ENCODE measurements at places on chromosomes 5 and 9.

- no peak for DNase-seq
Measured at GRCh38 chr9:5735072-5735471, 97.8 kb downstream of the ERMP1 start.

GRCh38 chr5:140248414-140248813 is 54.5 kb downstream of the PFDN1 start:
- DNase-seq, result no peak

- DNase-seq, result no peak
Measured at GRCh38 chr9:137320555-137321384, 18.7 kb upstream of the NRARP start.

DNA sequence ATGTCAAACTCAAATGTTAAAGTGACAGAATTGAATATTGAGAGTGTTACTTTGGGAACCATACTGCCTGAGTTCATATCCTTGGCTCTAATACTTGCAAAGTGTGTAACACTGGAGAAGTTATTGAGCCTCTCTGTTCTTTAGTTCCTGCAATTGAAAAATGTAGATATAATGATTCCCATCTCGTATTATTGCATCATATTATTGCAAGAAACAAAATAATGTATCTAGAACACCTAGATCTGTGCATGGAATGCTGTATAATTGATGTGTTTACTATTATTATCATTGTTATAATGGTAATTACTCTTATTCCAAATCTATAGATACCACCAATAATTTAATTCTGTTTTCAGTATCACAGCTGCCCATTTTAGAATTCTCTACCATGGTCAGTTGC is 310.3 kb downstream of the GABRG2 start:
- DNase-seq, result no peak

DNA sequence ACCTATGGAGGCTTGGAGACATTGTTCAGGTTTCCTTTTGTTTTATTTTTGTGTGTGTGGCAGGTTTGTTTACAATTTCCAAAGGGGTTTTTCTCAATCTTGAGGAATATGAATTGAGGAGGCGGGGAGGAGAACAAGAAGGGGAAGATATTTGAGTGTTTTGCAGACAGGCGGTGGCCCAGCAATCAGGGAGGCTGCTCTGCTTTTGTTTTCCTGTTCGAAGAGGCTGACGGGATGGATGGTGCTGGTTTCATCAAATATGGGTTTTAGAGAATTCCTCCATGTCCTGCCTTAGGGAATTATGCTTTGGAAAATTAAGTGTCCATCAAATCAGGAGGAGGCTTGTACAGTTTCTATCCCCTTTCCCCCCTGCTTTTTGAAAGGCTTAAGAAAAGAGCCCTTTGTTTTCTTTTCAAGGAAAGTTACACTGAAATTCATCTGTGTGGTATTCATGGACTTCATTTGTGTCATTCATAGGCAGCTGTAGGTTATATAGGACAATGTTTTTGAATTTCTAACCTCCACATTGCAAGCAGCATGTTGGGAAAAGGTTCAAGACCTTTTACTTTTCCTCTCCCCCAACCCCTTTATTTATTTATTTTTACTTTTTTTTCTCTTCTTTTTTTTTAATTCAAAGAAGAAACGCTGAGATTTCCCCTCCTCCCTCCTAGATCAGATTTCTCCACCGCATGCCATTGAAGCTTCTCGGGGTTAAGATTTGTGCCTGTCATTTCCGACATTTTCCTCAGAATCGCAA is 107.4 kb downstream of the ZNF462 start:
- no peak for DNase-seq

GRCh38 chr9:116198344-116198743 is 44.8 kb downstream of the PAPPA start:
- DNase-seq, result no peak

DNA sequence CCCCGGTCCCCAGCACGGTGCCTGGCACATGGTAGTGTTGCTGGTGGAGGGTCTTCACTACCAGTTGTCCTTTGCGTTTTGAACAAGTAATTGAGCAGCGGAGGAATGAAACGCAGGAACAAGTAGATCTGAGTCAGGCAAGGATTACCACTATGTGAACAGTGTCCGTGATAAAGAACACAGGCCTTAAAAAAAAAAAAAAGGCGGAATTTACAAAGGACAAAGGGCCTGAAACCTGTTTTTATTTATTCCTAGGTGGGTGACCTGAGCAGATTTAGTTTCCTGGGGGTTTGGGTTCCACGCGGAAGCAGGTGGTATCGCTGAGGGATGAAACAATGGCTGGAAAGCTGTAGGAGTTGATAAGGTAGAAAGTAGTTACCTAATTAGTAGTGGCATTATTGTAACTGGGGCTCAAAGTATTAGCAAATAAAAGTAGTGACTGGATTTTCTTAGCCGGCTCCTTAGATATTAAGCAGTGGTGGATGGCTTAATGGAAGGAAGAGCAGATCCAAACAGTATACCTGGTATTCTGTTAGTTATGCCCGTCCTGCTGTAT is 1.1 kb downstream of the RUSC2 start:
- no peak for DNase-seq

GRCh38 chr9:79001012-79001411 is 570.8 kb upstream of the TLE4 start:
- no peak for DNase-seq

DNA sequence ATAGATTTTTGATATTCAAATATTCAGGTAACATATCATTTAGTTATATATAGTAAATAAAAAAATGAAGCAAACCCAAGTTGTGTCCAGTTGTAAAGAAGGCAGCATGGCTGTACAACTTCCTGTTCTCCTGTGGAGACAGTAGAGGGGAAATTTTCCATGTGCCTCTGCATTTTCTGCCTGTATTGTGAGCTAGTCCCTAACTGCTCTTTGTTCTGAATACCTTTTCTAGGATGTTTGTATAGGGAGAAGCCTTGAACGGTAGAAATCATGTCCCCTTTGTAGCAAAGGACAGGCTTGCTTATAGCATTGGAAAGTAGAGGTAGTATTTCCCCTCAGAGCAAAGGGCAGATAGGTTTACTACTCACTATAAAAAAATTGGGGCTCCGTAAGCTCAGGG is 13.3 kb upstream of the RPS23 start:
- no peak for DNase-seq

DNA sequence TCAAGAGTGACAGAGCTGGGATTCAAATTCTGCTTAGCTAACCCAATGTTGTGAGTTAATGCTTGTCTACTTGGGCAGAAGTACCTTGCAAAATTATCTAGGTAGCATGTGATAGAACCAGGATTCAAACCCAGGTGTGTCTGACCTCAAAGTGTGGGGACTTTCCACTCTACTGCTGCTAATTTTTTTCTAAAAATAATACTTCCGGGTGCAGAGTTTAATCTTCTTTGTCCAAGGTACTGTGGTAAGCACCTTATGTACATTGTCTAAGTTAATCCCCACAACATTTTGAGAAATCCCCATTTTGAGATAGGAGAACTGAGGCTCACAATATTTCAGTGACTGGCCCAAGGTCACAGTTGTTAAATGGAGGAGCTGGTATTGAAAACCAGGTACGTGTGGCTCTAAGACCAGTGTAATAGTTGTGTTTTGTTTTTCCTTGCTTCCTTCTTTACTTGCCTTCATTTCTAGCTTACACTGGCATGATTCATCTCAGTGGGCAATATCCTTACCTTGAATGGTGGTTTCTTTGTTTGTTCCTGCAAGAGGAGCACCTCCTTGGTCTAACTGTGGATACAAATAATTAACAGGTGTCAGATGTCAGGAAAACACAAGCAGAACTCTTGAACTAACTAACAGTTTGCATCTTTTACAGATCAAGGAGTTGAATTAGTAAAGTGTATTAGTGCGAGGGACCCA is 7.5 kb downstream of the ALDOB start:
- DNase-seq, result no peak

GRCh38 chr5:103668281-103668680 is 105.7 kb upstream of the NUDT12 start:
- DNase-seq, result no peak

DNA sequence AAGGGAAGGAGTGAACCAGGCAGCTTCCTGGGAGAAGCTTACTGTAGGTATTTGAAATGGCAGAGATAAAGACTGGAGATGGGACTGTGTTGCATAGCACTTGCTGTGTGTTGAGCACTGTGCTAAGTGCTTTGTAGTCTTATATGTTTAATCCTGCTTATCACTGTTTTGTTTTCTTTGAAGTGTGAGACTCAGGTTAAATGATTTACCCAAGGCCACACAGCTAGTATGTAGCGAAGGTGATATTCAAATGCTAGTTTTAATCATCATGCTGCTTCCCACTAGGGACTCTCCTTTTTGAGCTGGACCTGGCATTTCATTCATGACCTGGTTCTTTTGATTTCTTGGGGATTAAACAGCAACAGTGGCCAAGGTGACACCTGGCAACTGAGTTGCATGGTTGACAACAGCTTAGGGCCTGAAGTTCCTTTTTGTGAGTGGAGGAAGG is 35.3 kb upstream of the SPRY4 start:
- DNase-seq, result no peak

DNA sequence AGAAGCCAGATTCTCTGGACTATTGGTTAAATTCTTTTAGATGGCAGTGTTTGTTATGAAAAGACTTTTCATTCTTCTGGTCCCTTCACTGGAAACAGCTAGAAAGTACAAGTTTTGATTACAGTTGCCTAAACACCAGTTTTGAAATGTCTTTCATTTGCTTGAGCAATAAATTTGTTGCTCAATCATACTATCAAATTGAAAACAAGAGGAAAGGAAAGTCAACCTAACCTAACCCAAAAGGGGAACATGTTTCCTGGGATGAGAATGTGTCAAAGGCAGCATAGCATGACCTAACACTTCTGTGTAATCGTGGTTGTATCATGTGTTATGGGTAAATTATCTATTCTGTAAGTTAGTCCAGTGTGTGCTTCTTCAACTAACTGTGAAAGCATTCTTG is 213.2 kb downstream of the TMC1 start:
- DNase-seq, result no peak

GRCh38 chr9:124820698-124821623 is 32.3 kb upstream of the WDR38 start:
- DNase-seq, result no peak

DNA sequence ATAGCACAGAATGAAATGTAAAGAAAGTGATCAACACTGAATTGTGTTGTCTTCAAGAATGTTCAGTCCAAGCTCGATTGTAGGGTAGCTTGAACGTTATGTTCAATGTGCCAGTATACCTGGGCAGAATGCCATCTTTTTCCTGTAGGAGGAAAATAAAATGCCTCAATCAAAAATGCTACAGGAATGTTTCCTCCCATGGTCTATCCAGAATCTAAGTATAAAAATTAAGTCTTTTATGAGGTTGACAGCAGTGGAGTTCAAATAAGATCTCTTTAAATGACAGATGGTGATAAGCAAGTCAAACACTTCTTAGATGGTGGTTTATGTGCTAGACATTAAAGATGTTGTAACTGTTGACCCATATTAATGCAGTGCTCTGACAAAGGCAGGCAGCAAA is 488.6 kb downstream of the CSNK1G3 start:
- DNase-seq, result no peak

DNA sequence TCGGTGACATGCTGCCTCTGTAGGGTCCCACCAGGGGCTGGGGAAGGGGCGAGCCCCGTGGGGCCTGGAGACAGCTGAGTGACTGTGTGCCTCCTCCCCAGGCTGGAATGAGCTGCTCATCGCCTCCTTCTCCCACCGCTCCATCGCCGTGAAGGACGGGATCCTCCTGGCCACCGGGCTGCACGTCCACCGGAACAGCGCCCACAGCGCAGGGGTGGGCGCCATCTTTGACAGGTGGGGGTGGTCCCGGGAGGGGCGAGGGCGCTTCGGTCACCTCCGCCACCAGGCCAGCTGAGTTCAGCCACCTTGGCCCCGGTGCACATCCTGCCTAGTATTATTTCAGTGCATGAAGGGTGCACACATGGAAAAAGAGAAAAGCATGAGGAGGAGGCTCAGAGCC is 102.8 kb downstream of the RXRA start:
- no peak for DNase-seq

- no peak for DNase-seq
Measured at GRCh38 chr5:179803651-179804554, 2.8 kb downstream of the MGAT4B start.

- no peak for DNase-seq
Measured at GRCh38 chr9:106883030-106883429, 20.1 kb downstream of the ZNF462 start.

DNA sequence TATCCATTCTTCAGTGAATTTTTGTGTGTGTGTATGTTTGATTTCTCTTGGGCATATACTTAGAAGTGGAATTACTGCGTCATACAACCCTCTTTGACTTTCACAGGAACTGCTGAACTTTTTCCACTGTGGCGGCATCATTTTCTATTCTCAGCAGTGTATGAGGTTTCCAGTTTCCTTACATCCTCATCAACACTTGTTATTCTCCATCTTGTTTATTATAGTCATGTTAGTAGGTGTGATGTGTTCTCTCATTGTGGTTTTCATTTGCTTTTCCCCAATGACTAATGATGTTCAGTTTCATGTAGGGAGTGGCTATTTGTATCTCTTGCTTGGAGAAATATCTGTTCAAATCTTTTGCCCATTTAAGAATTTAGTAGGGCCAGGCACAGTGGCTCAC is 2.6 kb downstream of the ZNF79 start:
- no peak for DNase-seq

DNA sequence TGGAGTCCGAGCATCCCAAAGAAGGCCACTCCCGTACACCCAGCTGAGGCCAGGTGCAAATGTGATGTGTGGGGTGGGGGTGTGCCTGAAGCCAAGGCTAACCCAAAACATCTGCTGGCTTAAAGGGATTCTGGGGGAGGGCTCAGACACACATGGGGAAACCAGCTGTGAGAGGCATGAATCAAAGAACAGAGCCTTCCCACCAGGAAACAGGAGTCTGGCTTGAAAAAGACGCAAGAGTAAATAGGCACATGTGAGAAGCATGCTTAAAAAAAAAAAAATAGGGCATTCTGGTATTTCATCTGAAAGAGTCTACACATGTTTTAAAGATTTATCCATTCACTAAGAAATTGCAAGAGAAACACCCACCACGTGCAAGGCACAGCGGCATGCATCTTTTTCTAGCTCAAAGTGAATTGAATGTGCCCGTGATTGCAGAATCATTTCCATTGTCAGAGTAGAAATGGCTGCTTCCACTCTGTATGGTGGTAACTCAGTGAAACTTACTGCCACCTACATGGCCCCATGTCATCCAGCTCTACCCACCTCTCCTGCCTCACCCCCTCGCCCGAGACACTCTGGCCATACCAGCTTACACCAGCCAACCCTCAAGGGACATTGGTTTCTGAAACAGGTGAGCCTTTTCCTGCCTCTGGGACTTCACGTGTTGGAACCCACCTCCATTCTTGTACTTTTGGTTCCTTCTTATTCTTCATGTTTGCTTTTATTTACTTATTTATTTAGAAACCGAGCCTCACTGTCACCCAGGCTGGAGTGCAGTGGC is 71.5 kb downstream of the SEMA5A start:
- no peak for DNase-seq

DNA sequence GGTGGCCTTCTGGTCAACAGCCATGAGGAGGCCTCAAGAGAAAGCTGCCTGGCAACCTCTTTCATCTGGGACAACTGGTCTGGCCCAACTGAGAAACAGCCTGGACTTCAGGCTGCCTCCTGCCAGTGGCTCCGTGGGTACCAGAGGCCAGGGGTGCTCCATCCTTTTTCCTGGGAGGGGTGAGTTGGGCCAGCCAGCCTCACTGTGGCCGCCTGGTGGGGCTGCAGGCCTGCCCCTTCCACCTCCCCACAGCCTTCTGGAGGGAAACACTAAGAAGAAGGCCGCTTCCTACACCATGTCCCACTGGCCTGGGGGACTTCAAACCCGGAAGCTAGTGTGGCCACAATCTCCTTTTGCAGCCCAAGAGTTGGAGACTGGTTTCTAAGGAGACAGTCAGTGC is 13.8 kb upstream of the NKD2 start:
- DNase-seq, result no peak

Data from CD4-positive, alpha-beta T cell treated with Interleukin-15 for 4 hours (primary cell).